Stimulated activated CD8-positive, alpha-beta memory T cell treated with anti-CD3 and anti-CD28 coated beads, Interleukin-4, amount 100 ng/mL, for 4 hours (primary cell): ENCODE measurements at places on chromosomes 5 and 9.

DNA sequence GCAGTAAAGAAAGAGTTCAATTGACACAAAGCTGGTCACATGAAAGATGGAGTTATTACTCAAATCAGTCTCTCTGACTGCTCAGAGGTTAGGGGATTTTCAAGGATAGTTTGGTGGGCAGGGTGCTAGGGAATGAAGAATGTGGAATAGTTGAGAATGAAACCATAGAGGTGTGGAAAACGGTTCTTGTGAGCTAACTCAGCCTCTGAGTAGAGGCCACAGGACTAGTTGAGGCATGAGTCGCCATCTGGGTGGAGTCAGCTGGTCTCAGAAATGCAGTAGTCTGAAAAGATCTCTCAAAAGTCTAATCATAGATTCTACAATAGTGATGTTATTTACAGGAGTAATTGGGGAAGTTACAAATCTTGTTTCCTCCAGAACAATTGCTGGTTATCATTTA lies 178.9 kb upstream of the SPEF2 start:
- DNase-seq, result no peak

GRCh38 chr9:30982301-30982700 lies 1402.1 kb upstream of the ACO1 start:
- DNase-seq, result no peak

- DNase-seq, result no peak
These were observed 128.1 kb downstream of the STARD4 start for GRCh38 chr5:111384220-111384619.

GRCh38 chr5:124231230-124231629 lies 515.2 kb downstream of the ZNF608 start:
- no peak for DNase-seq

DNA sequence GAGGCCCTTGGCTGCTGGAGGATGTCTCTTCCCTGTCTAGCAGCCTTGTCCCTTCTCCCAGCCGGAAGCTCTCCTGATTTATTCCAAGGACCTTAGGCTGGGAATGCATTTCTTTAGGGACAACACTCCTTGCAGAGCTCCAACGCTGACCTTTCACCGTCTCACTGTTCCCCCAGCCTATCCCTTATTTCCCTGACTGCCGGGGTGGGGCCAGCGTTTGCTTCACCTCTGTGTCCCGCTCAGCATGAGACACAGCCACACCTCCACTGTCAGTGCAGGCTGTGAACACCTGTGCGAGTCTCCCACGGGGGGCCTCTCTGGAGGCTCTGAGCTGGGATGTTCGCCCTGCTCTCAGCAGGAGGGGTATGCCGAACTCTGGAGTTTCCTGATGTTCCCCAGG lies 106.2 kb upstream of the FCN2 start:
- DNase-seq, result no peak

DNA sequence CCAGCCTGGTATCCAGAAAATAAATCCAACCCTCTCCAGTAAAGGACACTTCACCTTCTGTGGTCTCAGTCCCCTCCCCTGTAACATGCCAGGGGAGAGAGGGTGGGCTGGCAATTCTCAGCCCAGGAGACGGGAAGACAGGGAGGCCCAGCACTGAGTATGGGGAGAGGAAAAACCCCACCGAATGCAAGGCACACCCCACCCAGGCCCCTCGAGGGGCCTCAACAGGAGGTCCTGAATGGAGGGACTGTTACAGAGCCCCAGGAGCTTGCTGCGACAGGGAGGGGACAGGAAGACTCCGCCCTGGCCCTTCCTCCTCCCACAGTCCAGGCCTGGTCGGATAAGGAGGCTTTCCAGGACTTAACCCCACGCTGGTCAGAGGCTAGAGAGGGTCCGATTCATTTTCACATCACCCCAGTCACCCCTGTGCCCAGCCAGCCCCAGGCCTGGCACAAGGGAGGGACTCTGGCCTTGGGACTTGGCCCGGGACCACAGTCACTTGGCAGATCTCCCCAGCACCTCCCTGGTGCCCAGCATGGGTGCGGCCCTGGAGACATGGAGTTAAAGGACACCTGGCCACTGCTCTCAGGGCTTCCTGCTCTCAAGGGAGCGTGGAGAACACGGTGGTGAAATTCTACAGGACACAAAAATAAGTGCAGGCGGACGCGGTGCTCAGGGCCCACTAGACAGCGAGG lies 44.9 kb upstream of the STXBP1 start:
- no peak for DNase-seq

GRCh38 chr5:172456076-172456722 lies 1.9 kb upstream of the SH3PXD2B start:
- DNase-seq, result no peak

GRCh38 chr5:146249801-146250200 lies 46.4 kb downstream of the RBM27 start:
- DNase-seq, result no peak

- DNase-seq, result no peak
These were observed 223.3 kb upstream of the TBCA start for GRCh38 chr5:77999399-77999798.

- no peak for DNase-seq
These were observed 351.5 kb upstream of the KLF4 start for GRCh38 chr9:107841076-107841475.

GRCh38 chr5:14353726-14354474 lies 210.8 kb downstream of the TRIO start:
- DNase-seq, result no peak

DNA sequence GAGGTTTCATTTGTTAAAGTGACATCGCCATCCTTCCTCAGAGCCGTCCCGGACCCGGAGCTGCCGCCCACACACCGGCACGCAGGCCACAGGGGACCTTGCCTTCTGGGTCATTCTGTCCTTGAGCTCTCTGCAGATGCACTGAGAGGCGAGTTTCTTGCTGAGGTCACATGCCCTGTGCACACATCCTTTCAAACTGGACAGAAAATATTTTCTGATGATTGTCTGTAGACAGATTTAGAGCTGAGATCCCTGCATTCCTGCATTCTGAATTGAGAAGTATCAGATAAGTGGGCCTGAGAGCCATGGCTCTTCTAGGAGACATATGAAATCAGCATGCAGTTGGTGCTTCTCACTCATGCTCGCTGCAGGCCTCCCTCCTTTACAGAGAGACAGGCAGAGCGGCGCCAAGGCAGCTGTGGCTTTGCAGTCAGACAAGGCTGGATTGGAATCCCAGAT lies 25.4 kb downstream of the BOD1 start:
- DNase-seq, result no peak

DNA sequence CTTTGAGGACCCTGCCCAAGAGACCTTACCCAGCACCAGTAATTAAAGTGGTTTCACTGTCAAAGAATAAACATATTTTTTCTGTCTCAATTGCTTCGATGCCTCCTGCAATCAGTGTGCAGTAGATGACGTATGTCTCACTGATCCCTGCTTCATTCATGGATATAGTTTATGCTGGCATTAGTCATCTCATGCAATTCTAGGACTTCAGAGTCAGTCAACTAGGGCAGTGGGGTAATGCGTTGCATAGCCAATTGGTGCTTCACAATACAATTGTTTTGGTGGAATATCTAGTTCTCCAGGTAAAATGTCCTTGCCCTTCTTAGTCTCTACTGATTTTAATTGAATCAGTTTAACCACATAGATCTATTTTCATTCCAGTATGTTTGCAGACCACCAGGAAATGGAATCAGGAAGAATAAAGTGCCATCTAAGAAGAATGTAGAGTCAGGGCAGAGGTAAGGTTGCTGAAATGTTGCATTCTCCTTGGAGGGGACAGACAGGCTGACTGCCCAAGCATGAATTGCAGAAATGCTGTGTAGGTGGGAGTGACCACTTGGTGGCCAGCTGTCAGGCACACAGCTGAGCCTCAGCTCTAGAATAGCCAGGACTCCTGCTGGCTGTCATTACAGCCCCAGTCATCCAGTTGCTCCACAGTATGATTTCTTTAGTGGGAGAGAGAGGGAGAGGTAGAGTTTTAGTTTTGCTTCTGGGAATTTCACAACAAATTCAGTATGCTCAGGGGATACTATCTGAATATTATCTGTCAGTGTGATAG lies 73.5 kb upstream of the MEGF10 start:
- no peak for DNase-seq

GRCh38 chr5:8340261-8340660 lies 471.3 kb downstream of the MTRR start:
- no peak for DNase-seq

DNA sequence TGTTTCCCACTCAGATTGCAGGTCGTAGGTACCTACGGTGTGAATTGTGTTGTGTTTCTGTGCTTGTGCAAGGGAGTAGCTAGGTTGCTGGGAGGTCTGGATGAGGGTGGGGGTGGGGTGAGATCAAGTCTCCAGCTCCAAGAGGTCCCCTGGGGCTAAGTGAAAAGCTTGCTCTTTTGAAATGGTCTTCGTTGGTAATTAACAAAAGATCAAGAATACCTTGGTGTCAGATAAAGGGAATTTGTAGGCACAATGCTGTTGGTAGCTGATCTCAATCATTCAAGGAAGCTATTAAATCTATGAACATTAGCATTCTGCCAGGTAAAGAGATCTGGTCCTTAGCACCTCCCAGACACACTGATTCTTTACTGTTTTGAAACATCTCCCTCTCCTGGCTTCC lies 928 bp upstream of the PCDHGC4 start:
- no peak for DNase-seq

GRCh38 chr9:109907400-109907799 lies 127.4 kb downstream of the PALM2AKAP2 start:
- no peak for DNase-seq

- DNase-seq, result no peak
These were observed 395.2 kb upstream of the ZNF462 start for GRCh38 chr9:106467865-106468164.

DNA sequence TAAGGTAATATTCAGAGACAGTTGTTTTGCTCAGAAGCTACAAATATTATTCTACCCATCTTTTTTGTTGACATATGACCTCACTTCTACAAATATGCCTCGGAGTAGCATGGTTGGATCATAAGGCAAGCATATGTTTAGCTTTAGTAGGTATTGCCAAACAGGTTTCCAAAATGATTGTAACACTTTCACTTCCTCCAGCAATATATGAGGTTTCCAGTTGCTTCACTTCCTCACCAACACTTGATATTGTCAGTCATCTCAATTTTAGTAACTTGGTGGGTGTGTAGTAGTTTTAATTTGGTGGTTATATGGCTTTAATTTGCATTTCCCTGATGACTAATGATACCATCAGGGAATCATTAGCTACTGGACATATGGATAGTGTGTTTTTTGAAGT lies 46.7 kb downstream of the TNFSF8 start:
- no peak for DNase-seq

- no peak for DNase-seq
These were observed 92.1 kb upstream of the PHYKPL start for GRCh38 chr5:178324481-178325310.

DNA sequence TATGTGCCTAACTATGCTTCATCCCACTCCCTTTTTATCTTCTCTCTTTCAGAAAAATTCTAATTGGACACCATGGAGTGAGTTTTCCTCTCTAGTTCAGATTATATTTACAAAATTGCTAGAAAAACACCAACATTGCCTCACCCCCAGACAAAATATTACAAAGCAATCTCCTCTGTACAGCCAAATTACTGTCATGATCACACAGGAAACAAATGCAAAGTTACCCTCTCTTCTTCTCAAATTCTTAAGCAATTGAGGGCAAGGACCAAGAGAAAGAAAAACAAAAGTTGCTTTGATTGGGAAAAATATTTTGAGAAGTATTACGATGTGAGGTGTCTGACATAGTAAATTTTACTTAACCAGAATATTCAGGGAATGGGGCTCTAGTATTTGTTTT lies 30.8 kb upstream of the ABCA1 start:
- no peak for DNase-seq

DNA sequence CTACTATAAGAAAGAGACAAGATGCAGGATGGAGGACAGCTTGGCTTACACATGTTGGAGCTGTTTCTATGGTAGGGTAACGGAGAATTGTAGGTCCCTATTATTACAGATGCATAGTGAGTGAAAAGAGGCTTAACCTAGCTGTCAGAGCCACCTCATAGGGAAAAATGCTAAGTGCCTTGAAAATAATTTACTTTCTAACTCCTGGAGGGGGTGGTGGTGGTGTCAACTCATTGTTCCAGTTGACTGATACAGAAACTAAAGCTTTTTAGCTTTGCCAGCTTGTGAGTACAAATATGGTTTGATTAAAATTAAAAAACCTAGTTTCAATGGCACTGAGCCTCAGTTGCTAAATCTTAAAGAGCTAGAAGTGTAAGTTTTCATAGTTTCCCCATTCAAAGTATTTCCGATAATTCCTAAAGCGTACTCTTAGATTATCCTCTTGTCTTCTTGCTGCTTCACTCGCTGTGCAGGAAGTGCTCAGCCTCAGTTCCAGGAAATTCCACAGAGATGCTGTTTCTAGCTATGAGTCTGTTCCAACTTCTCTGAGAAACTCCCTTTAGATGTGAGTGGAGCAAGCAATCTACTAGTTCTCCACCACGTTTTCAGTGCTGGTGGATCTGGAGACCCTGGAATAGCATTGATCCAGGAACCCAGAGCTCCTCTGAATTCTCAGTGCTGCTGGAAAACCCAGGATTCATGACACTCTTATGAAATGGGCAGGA lies 265.2 kb downstream of the DMAC1 start:
- no peak for DNase-seq

DNA sequence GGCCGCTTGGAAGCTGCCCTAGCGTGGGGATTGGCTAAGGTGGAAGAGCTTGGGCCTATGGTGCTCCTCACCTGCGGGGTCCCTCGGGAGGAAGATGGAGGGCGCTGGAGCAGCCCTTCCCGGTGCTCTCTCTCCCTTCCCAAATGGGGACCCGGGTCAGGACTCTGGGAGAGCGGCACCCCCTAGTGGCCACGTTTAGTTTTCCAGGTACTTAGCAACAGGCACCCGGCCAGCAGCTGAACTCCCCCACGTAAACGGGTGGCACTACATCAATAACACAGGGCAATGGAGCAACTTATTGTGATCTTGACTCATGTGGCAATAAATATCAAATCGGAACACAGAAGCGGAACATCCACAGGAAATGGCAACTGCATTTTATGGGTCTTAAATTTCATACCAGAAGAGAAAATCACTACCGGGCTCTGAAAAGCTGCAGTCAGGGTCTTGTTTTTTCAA lies 316.6 kb downstream of the AGTPBP1 start:
- DNase-seq, result no peak

DNA sequence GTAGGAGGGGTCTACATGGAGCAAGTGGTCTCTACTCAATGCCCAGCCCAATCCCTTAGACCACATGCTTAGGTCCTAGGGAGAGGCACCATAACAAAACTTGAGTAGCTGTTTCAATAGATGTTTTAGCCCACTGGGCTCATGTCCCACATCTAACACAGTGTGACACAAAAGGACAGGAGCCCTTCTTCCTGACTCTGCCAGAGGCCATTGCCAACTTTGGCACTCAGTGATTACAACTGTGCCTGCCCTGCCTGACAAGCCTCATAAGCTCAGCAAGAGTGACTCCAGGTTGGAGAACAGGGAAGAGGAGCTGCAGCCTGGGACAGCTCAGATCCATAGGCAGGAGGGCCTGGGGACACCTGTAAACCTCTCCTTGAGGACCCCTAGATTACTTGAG lies 230.8 kb downstream of the ENC1 start:
- no peak for DNase-seq

GRCh38 chr5:181192337-181193046 lies 12.5 kb downstream of the TRIM7 start:
- no peak for DNase-seq

DNA sequence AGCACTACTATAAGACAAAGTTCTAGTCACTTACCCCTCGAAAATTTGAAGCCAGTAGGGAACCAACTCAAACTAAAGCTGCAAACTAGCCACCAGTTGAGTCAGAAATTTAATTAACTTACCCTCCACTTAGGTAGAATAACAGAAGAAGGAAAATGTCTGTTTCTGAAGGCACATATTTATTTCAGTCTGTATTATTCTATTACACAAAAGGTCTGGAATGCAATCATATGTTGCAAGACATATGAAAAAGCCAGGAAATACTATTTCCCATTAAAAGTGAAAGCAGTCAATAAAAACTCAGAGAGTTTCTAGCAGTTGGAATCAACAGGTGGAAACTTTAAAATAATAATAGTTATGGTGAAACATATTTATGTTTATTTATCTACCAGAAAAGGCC lies 79.2 kb upstream of the SLCO4C1 start:
- DNase-seq, result no peak
